H1 (cell line): ENCODE measurements at places on chromosomes 5 and 9. TPM values are rescaled to one million over a fixed set of nuclear protein-coding genes. Genes with fewer than 3 reads are reported as not detected.

DNA sequence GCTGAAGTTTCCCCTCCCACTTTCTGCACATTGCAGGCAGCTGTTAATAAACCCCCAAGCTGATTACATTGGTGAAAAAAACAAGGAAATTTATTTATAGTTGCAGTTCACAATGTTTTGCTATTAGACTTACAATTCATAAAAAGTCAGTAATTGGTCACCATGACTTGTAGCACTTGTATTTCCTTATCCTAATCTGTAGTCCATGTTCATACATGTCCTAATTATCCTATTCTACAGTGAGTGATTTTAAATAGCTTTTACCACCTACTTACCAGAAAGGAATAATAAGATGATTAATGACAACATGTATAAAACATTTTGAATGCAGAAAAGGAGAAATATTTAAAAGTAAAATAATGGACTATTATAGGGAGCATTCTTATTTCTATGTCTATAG is 760.0 kb upstream of the RIOK2 start:
- no peak for DNase-seq

Gene LMX1B
- 0.37 and 0.52 TPM in 2 replicates for total RNA-seq

Gene NOXA1
- 0.34 and 0.55 TPM in 2 replicates for total RNA-seq

Gene FAM153A
- total RNA-seq: not detected in 2 replicates

Gene FGF18
- 0.63 and 1.3 TPM in 2 replicates for total RNA-seq

Gene TEX53
- total RNA-seq: not detected in 2 replicates
